ENCODE measurements at places on chromosomes 11 and 22. TPM values are rescaled to one million over a fixed set of nuclear protein-coding genes. Genes with fewer than 3 reads are reported as not detected.

The TTC36 gene
- not detected for total RNA-seq

The RCOR2 gene
- total RNA-seq: 0.33 TPM

The OSM gene
- total RNA-seq: not detected

The LGALS1 gene
- 325 TPM for total RNA-seq

The TEX12 gene
- total RNA-seq: not detected

The TSKU gene
- total RNA-seq: 51.7 TPM

The MYO18B gene
- total RNA-seq: 1.3 TPM

The PRMT3 gene
- 20.4 TPM for total RNA-seq

The ANKRD13D gene
- total RNA-seq: 18.2 TPM

The UBQLNL gene
- 0.52 TPM for total RNA-seq

The CCDC87 gene
- total RNA-seq: under 0.01 TPM

The APOL5 gene
- total RNA-seq: not detected

The WBP2NL gene
- 5.2 TPM for total RNA-seq

GRCh38 chr22:18032455-18033101 lies 8.2 kb upstream of the MICAL3 start:
- DNase-seq: no peak

DNA sequence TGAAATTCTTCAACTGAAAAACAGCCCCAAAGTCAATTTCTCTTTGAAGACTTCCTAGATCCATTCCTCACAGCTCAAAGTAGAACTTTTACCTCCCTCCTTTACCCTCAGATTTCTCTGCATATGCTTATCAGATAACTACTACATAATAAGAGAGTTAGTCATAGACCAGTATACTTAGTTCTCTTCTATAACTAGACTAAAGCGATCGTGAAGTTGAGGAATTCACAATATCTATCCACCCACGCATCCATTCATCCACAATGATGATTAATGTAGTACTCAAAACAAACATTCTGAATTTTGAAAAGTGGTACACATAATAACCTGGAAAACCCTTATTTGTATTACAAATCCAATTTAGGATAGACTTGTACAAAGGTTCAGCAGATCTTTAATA lies 800.9 kb upstream of the TENM4 start:
- no peak for DNase-seq

GRCh38 chr22:19667872-19668740 lies 46.2 kb upstream of the SEPTIN5 start:
- no peak for DNase-seq

- no peak for DNase-seq
Measured at GRCh38 chr11:62546929-62547625, 471 bp upstream of the AHNAK start.

GRCh38 chr22:37892566-37893335 lies 13.3 kb upstream of the MICALL1 start:
- peak; percentile 88 for DNase-seq

- DNase-seq: no peak
Measured at GRCh38 chr11:65446446-65447277, 24.1 kb downstream of the NEAT1 start.

DNA sequence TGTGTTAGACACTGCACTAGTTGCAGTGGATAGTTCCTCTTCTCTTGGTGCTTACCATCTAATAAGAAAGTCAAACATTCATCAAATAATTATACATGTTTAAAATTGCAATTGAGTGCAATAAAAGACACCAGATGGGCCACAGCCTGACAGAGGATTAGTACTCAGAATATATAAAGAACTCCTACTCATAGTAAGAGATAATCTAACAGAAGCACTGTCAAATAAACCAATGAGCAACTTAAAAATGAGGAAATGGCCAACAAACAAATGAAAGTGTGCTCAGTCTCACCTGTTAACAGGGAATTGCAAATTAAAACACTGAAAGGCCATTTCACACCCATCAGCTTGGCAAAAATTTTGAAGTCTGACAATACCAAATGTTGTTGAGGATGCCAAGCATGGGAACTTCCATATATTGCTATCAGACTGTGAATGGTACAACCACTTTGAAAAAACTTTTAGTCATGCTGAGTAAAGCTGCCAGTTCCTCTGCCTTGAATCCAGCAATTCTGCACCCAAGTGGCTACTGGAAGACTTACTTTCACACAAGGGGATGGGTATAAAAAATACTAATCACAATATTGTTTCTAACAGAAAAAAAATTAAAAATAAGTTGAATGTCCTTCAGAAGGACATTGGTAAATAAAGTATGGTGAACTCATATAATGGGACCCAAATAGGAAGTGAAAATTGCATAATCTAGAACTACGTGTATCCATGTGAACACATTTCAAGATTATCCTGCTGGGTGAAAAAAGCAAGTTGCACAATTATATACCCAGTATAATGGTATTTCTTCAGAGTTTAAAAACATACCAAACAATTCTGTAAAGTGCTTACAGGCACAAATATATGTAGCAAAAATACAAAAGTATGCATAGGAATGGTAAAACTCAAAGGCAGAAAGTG lies 41.4 kb upstream of the CREB3L1 start:
- DNase-seq: no peak

DNA sequence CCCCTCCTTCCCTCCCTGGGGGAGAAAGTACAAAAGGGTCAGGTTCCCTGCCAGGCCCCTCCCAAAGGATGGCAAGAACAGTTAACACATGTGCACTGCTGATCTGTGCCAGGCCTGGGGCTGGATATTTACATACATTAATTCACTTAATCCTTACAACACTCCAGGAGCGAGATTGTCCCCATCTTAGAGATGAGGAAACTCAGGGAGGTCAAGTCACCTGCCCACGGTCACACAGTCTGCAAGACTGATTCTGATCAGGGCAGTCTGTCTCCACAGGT lies 36.5 kb downstream of the NECTIN1 start:
- DNase-seq: no peak

- DNase-seq: no peak
Measured at GRCh38 chr11:132312701-132313111, 942.3 kb downstream of the NTM start.

- peak; percentile 70 for DNase-seq
Measured at GRCh38 chr11:45110562-45110961, 35.9 kb upstream of the PRDM11 start.

DNA sequence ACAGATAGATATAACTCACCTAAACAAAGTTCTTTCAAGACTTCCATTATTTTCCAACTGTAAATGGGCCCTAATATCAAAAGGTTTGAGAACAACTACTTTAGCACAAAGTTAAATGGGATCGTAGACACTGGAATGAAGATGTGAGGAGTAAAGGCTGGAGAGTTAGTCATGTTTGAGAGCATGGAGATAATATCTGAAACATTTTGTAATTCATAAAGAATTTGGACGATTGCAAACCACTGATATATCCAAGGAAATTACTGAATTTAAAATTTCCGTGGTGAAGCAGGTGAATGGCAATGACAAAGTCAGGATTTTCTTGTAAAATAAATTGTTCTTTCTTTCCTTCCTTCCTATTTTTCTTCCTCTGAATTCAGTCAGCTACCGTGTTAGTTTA lies 564.9 kb downstream of the CNTN5 start:
- no peak for DNase-seq

DNA sequence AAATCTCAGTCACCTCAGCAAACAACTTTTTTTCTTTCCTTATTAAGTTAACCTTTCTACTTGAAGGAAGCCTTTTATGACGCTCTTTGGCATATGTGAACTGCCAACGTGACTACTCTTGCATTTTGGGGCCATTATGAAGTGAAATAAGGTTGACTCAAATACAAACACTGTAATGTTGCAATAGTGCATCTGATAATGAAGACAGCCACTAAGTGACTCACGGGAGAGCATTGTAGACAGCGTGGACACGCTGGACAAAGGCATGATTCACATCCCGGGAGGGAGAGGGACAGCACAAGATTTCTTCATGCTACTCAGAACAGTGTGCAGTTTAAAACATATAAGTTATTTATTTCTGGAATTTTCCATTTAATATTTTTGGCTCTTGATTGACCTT lies 560.8 kb downstream of the ETS1 start:
- DNase-seq: peak; percentile 15

DNA sequence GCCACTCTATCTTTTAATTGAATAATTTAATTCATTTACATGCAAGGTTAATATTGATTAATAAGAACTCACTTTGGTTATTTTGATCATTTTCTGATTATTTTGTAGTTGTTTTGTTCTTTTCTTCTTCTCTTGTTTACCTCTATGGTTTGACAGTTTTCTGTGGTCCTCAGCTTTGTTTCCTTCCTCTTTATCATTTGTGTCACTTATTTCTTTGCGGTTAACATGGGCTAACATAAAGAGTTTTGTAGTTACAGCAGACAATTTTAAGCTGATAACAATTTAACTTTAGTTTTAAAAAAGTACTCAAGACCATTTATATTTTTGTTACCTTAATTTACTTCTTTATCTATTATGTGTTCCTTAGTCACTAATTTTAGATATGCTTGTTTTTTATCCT lies 1032.8 kb upstream of the RAG2 start:
- no peak for DNase-seq

- DNase-seq: no peak
Measured at GRCh38 chr11:89521294-89521693, 30.1 kb upstream of the NOX4 start.

GRCh38 chr11:1969035-1969434 lies 21.9 kb downstream of the MRPL23 start:
- no peak for DNase-seq

GRCh38 chr22:49753961-49754695 lies 73.5 kb downstream of the BRD1 start:
- DNase-seq: no peak

- peak; percentile 36 for DNase-seq
Measured at GRCh38 chr22:35310556-35311550, 11.2 kb downstream of the TOM1 start.

DNA sequence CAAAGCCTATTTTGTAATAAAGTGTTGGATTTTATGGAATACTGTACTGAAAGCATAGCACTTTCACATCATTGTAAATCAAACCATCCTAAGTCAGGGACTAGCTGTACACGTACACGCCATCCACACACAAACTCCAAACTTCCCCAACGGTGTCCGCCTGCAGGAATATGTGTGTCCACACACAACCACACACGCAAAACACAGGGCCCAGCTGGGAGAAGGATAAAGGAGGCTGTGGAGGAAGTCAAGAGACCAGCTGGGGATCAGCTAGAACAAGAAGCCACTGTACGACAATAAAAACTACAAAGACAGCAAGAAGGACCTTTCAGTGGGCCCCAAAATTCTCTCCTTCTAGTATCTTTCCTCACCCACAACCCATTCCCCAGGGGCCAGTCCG lies 1.6 kb downstream of the TRIM29 start:
- DNase-seq: no peak

DNA sequence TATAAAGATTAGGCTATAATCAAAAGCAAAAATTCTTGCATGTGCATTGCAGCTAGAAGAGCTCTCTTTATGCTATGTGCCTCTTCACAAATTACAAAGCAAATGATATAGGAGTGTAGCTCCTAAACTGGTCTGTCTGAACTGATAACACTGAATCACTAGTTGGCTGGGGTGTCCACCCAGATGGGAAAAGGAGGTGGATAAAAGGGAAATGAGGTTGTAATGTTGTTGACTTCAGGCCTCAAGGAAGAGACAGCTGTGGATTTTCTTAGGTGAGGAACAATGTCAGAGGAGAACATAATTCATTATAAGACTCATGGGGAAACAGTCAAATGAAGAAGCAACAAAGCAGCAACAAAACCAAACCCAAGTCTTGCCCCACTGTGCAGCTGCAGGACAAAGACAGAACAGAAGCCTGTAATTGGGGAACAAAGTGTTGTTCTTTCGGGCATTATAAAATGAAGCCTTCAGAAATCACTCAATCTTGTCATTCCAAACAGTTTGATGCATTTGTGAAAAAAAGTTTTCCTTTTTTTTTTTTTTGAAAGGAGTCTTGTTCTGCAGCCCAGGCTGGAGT lies 130.1 kb upstream of the DDI1 start:
- DNase-seq: no peak

DNA sequence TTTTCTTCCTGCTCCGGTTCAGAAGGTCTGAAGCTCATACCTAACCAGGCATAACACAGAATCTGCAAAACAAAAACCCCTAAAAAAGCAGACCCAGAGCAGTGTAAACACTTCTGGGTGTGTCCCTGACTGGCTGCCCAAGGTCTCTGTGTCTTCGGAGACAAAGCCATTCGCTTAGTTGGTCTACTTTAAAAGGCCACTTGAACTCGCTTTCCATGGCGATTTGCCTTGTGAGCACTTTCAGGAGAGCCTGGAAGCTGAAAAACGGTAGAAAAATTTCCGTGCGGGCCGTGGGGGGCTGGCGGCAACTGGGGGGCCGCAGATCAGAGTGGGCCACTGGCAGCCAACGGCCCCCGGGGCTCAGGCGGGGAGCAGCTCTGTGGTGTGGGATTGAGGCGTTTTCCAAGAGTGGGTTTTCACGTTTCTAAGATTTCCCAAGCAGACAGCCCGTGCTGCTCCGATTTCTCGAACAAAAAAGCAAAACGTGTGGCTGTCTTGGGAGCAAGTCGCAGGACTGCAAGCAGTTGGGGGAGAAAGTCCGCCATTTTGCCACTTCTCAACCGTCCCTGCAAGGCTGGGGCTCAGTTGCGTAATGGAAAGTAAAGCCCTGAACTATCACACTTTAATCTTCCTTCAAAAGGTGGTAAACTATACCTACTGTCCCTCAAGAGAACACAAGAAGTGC lies 661 bp upstream of the MALAT1 start:
- DNase-seq: peak; percentile 75

DNA sequence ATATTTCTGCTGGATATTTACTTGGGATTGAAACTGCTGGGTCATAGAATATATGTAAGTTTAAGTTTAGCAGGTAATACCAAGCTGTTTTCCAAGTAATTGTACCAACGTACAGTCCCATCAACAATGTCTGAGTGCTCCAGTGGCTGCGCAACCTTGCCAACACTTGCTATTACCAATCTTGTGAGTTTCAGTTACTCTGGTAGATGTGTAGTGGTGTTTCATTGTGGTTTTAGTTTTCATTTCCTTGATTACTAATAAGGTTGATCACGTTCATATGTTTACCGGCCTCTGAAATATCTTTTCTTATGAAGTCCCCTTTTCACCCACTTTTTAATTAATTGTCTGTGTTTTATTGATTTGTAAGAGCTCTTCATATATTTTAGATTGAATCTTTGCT lies 370.6 kb upstream of the CADM1 start:
- DNase-seq: no peak

- no peak for DNase-seq
Measured at GRCh38 chr22:40764763-40765441, 54.2 kb downstream of the SLC25A17 start.

GRCh38 chr22:39665661-39666431 lies 95.3 kb downstream of the CACNA1I start:
- DNase-seq: no peak
